Heart right ventricle (tissue), 16 donors: ENCODE measurements at places on chromosomes 5 and 9. TPM values are rescaled to one million over a fixed set of nuclear protein-coding genes. Genes with fewer than 3 reads are reported as not detected.

BNC2 gene
- 5.3 TPM for total RNA-seq

DNA sequence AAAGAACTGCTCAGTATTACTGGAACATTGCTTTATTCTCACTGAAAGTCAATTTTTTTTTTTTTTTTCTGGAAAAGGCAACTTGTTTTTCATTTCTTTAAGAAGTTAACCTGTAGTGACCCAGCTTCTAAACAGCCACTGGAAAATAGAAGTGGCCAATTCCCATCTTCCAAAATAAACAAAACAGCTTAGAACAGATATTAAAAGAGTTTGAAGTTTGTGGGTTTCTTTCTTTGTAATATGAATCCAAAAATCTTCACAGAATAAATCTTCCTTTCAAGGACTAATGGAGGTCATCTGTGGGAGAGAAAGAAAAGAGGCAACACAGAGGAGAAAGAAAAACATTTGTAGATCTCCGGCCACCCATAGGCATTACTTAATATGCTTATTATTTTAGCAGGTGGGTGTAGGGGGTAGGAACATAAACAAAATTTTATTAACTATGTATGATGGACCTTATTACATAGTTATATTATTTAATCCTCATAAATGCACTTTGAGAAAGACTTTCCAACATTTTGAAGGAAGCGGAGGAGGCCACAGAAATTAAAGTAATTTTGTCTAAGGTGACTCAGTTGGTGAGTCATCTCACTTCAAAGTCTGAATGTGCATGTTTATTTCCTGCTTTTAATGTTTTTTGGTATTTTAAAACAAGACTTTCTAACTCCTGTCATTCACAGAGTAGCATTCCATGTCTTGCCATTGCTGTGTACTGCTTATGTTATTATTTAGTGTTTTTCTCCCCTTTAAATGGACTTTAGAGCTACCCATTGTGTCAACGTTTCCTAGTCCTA, 1791.8 kb upstream of the WWC1 start:
- DNase-seq, result no peak

DNA sequence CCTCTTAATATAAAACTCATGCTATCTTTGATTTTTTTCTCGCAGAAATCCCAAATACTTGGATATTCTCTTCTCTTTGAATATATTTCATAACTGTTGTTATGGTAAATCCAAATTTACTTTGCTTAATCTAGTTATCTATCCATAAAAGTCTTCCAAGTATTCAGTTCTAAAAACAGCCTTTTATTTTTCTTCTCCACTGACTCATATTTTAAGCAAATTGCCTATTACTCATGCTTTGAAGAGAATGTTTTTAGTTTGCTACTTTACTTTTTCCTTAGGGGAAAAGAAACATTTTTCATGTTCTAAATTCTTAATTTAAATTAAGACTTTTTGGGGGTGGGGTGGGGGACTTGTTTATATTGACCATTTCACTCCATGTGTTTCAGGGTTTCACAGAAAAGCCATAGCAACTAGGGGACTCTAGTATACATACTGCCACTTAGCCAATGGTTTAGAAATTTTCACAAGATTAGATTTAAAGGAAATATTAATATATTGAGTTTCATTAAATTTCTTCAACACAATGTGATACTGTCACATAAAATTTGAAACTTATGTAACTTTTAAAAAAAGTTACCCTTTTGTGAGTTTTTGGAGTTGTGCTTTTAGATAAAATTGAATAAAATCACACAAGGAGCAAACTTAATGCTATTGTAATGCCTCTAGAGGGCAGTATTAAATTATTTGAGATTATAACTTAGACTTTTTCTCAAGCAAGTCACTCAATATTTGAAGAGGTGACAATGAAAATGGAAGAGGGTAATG, 545.8 kb upstream of the ARRDC3 start:
- DNase-seq, result no peak

DNA sequence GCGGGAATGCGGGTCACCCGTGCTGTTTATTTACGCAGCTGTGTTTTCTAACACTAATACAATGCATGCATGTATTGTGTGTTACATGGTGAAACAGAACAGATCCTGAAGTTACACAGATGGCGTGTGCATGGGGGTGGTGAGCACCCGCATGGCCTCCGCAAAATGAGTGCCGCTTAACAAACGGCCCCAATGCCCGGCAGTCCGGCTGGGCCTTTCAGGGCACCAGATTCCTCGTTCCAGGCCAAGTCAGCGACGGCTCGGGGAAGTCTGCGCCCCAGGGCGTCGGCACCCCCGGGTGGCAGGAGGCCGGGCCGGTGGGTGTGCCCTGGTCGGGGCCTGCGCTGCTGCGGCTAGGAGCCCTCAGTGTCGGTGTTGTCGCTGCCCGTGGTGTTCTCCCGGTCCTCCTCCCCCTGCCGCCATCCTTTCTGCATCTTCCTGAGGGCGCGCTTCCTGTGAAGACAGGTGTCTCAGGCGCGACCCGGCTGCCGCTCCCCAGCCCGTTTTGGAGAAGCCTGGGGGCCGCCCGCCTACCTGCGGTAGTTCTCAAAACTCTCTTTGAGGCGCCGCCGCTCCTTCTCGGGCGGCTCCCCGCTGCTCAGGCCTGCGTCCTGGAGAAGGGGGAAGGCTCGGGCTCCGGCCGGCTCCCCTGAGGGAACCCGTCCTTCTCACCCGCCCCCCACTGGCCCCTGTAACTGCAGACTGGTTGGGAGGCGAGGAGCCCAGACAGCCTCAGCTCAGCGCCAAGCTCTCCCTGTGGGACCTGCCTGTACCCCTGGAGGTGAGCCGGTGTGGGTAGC, 605 bp upstream of the DNLZ start:
- DNase-seq, result no peak

- DNase-seq, result no peak
Measured at GRCh38 chr5:97998941-97999340, 774.5 kb upstream of the RGMB start.

- DNase-seq, result no peak
Measured at GRCh38 chr5:120512068-120512467, 48.0 kb downstream of the PRR16 start.

FSD1L gene
- 7.8 TPM for total RNA-seq

- no peak for DNase-seq
Measured at GRCh38 chr9:86876621-86877196, 70.6 kb downstream of the GAS1 start.

CFAP157 gene
- total RNA-seq, result not detected

- DNase-seq, result no peak
Measured at GRCh38 chr5:87231037-87231808, 36.5 kb upstream of the RASA1 start.

DNA sequence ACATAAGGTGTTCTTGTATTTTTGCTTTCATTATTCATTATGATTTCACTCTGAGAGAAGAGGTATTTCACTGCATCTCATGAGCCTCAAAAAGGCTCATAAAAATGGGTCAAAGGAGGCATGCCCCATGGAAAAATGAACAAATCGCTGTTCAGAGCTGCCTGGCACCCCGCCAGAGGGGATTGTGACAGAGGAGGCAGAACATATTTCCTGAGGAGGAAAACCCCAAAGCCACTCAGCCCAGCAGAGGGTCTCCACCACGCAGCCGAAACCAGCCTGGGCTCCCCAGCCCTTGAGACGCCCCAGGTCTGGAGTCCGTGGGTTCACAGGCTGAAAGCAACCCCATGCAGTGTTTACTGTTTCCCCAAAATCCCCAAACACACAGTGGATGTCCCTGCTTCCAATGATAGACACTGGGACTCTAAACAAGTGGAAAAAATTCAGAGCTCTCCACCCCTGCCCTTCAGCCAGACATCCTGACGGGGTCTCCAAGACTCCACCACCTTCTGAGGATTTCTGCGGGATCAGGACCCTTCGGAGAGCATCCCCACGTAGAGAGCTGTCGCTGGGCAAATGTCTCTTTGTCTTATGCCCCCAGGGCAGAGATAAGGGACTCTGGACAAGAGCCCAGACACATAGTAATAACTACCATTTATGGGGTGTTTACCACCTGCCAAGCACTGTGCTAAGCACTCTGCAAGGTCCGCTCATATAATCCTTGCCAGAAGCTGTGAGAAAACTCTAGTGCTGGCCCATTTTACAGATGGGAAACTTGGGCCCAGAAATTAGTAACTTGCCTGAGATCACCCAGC, 122.3 kb downstream of the PAX5 start:
- DNase-seq, result no peak

DNA sequence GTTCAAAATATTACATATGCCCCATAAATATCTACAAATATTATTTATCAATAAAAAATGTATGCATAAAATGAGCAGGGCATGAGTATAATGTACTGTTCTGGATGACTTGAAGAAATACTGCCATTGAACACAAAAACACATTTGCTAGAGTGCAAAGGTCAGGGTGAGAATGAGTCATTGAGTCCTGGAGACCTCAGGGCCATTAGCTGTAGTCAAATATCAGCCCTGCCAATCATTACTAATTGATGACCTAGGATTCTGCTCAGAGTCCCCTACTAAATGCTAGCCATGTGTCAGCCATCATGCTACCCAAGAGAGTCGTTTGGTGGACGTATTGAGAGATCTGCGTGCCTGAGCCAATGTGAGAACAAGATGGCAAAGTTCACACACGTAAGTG, 80.3 kb upstream of the FAM169A start:
- no peak for DNase-seq

NAIF1 gene
- 6.7 TPM for total RNA-seq

DNA sequence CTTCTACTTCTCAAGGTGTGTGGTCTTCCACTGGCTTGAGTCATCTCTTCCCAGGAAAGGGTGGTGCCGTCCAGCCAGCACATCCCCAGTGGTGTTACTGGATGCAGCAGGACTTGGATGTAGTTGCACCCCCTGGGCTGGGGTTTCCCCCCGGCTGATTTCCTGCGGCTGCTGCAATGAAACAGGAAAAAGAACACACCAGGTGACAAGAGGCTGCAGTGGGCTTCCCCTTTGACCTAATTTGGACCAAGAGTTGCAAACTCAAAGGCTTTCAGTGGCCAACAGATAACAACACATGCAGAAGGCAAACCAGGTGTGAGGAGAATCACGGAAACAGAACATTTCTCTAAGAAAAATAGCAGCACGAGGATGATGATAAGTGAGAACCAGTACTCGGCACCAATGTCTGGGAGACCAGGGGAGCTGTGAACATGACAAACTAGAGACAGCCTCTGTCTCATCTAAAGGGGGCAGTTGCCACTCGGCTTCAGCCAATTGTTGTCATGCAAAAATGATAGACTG, 83.7 kb downstream of the PDE6A start:
- no peak for DNase-seq

GRCh38 chr9:35681341-35682002, 7.7 kb downstream of the CA9 start:
- no peak for DNase-seq
